ENCODE measurements at places on chromosomes 7 and 10. TPM values are rescaled to one million over a fixed set of nuclear protein-coding genes. Genes with fewer than 3 reads are reported as not detected.

The WNT2 gene
- not detected for total RNA-seq

DNA sequence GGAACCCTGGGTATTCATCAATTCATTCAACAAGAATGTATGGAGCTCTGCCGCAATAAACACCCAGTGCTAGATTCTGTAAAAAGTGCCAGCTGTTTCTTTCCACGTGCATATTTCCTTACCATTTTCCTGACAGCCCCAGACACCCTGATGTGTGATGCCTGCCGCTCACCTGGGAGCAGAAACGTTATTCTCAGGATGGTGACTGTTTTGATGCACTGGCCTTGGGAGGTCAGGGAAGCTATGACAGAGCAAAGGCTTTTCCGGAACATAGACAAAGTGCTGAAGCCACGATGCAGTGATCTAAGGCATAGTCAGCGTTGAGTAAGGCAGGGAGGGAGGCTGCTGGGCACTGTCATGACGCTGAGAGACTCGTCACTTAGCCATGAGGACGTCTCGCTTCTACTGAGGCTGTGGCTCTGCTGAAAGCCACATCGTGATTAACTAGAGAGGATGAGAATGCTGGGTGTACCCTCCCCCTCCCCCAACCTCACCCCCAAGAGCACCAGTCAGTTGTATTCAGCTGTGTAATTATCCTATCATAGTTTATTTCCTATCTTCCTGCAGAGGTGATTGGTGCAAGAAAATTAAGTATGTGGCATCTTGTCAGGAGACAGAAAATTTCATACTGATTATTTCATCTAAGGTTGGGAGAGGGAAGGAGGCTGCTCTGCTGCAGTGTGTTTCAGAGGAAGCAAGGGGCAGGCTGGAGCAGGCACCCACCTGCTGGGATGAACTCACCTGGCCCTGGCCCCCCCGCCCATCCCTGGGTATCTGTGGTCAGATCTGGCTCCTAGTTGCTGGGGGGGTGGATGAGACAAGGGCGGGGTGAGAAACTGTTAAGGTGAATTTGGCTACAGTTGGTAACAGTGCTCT lies 48.8 kb upstream of the SMNDC1 start:
- ATAC-seq, result peak; percentile 20
- H3K27ac ChIP-seq, result no peak overlapping the region
- H3K4me3 ChIP-seq, result no peak overlapping the region
- no peaks in the 10 kb centered on the region for H3K36me3 ChIP-seq

GRCh38 chr10:25483999-25484398 lies 309.2 kb downstream of the GPR158 start:
- no peaks in the 10 kb centered on the region for H3K27me3 ChIP-seq
- no peak overlapping the region for H3K4me3 ChIP-seq
- no peaks in the 10 kb centered on the region for H3K36me3 ChIP-seq
- no peak for ATAC-seq

GRCh38 chr10:89100680-89101079 lies 106.4 kb downstream of the CH25H start:
- peaks cover 27% of the 10 kb centered on the region for H3K4me1 ChIP-seq
- H3K36me3 ChIP-seq, result no peaks in the 10 kb centered on the region
- no peaks in the 10 kb centered on the region for H3K27me3 ChIP-seq
- no peak overlapping the region for H3K4me3 ChIP-seq
- H3K27ac ChIP-seq, result peak overlapping the region; percentile 43
- peak; percentile 48 for ATAC-seq

Data from gastroesophageal sphincter (tissue), 4 donors.